ENCODE measurements at places on chromosomes 6 and 20.
A peak's percentile ranks its signal among the peaks of the same experiment; 100 is the strongest.

- no peak for DNase-seq
These were observed 27.4 kb downstream of the TBC1D7 start for GRCh38 chr6:13300643-13301590.

- DNase-seq: no peak
These were observed 8.0 kb downstream of the CDH22 start for GRCh38 chr20:46300281-46300680.

DNA sequence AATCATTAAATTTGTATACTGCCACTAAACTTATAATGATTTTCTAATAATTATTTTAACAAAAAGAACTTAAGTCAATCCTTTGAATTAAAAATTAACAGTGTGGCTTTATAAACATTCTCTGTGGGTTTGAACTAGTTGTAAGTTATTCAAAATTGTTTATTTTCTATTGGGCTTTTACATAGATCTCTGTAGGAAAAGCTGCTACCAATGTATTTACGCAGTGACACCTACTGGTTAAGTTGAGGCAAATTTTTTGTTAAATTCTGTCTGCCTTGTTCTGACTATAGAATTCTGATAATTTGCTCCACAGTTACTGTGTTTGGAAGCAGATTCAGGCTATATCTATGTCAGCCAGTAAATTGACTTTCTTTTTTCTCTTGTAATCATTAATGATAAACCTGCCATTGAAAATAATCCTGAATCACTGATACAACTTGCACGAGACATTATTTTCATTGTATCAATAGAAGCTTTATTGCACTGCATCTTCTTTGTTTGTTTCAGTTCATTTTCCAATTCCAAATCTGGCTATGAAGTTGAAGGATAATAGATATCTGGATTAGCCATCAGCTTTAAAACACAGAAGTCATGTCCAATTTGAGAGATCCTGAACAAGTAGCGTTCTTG lies 66.0 kb upstream of the UTRN start:
- peak; percentile 31 for DNase-seq

- no peak for DNase-seq
These were observed 42.6 kb downstream of the TSBP1 start for GRCh38 chr6:32329141-32329540.

- no peak for DNase-seq
These were observed 33.1 kb upstream of the MLN start for GRCh38 chr6:33836806-33837469.

GRCh38 chr6:11785415-11785773 lies 6.8 kb upstream of the ADTRP start:
- DNase-seq: peak; percentile 68

GRCh38 chr6:132060591-132060990 lies 109.4 kb upstream of the CCN2 start:
- DNase-seq: no peak

GRCh38 chr6:35919085-35919826 lies 1.6 kb downstream of the SRPK1 start:
- DNase-seq: no peak

DNA sequence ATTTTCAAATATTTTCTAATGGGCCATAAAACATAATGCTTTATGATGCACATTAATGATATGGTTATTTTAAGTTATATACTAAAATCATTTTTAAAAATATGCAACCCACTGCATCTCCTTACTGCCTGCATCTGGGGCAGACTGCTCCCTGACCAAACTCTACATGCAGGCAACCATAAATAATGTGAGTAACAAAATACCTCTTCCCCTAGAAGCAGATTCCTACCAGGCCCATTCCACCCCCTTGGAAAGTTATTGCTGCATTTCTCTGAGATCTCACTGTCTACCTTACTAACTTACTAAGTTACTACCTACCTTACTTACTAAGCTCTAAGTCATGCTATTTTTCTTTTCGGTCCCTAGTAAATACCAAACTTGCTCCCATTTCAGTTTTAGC lies 71.8 kb downstream of the ATG5 start:
- peak; percentile 2 for DNase-seq

GRCh38 chr6:155155787-155156447 lies 107.9 kb upstream of the CLDN20 start:
- peak; percentile 15 for DNase-seq

DNA sequence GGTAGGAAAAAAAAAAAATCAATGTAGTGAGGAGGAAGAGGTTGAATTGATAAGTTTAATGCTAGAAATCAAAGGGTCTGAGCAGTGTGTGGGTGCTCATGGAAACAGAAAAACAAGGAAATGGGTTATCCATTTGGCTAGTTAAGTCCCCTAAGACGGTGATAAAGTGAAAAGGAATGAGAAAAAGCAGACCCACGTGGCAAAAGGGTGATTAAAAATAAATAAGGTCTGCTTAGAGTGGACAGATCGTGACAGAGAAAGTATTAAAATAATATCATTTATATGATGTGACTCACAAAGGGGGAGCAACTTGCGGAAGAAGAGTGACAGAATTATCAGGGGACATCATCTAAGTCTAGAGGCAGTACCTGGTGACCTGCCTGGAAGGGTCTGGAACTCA lies 251.7 kb upstream of the THEMIS start:
- DNase-seq: no peak

GRCh38 chr20:23926944-23927872 lies 47.7 kb upstream of the CST5 start:
- no peak for DNase-seq

Measured in NCI-H226 (cell line).